CD4-positive, CD25-positive, alpha-beta regulatory T cell (primary cell): ENCODE measurements at places on chromosomes 3 and 15.

DNA sequence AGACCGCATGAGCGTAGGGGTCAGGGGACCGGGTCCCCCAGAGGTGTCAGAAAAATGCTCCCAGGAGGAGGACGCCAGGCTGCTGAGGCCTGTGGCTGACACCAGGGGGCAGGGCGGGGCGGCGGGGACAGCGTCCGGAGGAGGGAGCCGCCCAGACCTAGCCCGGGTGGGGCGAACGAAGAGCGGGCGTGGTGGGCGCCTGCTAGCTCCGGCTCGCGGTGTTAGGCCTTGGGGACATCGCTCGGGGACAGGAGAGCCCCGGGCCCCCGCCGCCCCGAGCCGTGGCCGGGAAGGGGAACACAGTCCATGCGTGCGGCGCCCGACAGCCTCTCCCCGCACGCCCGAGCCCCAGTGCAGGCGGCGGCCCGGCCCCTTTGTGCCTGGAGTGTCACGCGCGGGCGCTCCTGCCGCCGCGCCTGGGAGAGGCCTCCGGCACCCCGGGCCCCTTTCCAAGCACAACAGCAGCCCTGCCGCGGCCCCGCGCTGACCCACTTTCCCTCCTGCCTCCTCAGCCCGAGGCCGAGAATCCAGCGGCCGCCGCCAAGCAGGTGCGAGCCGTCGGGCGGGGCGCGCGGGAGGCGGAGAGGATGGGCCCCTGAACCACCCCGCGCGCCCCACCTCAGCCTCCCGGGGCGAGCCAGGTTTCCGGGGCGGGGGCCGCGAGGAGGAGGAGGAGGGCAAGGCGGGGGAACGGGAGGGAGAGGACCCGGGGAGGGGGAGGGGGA is 111.0 kb upstream of the KLF13 start:
- peak; percentile 90 for DNase-seq

DNA sequence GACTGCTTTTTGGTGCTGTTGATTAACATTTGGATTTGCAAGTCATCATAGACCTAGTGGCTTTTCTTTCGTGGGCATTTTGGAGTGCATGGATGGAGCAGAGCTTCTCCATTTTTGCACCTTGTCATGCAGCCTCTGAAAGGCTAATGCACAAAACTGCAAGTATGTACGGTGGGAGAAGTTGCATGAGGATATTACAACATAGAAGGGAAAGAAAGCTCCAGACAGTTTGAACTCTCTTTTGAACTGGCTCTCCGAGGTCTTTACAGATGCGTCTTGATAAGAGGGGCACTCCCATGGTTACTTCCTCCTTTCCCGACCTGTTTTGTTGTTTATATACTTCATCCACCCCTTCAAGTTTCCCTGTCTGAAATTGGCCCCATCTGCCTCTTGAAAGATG is 147.1 kb upstream of the GBE1 start:
- no peak for DNase-seq

- DNase-seq = no peak
Observed at GRCh38 chr3:57746156-57747010, 9.7 kb upstream of the SLMAP start.

DNA sequence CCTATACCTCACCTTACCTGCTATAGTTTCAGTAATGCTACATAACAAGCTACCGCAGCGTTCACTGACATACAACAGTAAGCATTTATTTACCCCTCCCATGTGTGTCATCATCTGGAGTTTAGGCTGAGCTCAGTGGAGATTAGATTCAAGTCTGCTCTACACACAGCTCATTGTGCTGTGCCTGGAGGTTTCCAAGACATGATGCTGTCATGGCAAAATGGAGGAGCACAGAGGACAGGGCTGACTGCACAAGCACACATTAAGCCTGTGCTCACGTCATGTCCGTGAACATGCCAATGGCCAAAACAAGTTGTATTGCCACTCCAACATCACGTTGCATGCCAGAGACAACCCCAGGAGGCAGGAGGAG is 333.8 kb upstream of the TRIM42 start:
- DNase-seq = no peak

- DNase-seq = no peak
Observed at GRCh38 chr3:133871368-133872090, 24.2 kb downstream of the RAB6B start.

- DNase-seq = no peak
Observed at GRCh38 chr3:139935016-139935865, at the start of gene CLSTN2. TSS of gene CLSTN2 (plus strand) at chr3:139935185.

- no peak for DNase-seq
Observed at GRCh38 chr3:118543832-118544231, 490.8 kb downstream of the IGSF11 start.

GRCh38 chr15:63178034-63178433 is 11.4 kb upstream of the RAB8B start:
- no peak for DNase-seq

- no peak for DNase-seq
Observed at GRCh38 chr3:60967141-60967540, 284.1 kb downstream of the FHIT start.

GRCh38 chr3:52277972-52278509 is 408 bp downstream of the WDR82 start:
- no peak for DNase-seq

GRCh38 chr15:101078669-101079323 is 159.6 kb downstream of the LRRK1 start:
- DNase-seq = no peak

DNA sequence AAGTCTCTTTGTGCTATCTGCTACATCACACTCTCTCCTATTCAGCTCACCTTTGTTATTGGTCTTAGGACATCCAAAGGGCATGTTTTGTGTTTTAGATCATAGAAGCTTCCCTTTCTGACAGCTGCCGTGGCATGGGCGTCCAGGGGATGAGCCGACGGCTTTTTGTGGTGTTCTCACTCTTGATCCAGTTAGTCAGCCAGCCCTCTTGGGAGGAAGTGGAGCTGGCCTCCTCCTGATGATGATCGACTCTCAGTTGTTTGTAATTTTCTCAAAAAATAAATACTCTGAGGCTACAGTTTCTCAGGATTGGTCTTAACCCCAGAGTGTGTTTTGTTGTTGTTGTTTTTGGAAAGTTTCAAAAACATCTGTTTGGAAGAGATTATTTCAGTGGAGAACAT is 34.4 kb downstream of the BOC start:
- DNase-seq = no peak
